Astrocyte (in vitro differentiated cells and primary cell): ENCODE measurements at places on chromosomes 4 and X.

- no peak for DNase-seq
Observed at GRCh38 chr4:152309418-152309817, 226.5 kb downstream of the FBXW7 start.

GRCh38 chrX:78104447-78105176 lies 564 bp downstream of the PGK1 start:
- DNase-seq = peak; percentile 23

DNA sequence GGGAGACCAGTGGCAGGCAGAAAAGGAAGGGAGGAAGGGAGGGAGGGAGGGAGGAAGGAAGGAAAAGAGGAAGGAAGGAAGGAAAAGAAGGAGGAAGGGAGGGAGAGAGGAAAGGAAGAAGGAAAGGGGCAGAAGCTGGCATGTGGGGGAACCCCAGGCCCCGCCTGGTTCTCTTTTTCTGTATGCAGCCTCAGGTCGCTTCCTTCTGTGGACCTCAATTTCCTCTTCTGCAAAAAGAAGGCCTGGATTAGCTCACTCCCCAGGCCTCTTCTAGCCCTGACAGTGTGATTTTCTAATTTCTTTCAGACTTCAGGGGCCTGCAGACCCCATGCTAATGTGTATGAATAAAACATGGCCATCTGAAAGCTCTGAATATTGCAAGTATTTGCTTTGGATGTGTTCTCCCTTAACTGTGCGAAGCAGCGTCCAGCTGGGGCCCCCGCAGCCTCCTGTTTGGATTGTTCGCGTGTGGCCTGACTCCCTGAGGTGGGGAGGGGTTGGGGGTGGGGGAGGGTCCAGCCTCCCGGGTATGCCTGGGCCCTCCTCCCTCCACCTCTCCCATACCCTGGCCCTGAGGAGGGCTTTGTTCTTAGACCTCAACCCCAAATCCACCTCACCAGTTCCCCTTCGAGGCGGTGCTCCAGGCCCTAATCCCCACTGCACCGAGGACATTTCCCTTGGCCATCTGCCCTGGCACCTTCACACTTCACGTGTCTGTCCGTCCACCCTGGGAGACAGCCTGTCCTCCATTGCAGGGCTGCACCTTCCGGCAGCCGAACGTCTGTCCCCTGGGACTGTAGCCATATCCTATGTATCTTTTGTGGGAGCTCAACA lies 199.9 kb upstream of the ATP6AP2 start:
- no peak for DNase-seq

- DNase-seq = no peak
Observed at GRCh38 chr4:75552452-75552851, 3.4 kb upstream of the ODAPH start.

DNA sequence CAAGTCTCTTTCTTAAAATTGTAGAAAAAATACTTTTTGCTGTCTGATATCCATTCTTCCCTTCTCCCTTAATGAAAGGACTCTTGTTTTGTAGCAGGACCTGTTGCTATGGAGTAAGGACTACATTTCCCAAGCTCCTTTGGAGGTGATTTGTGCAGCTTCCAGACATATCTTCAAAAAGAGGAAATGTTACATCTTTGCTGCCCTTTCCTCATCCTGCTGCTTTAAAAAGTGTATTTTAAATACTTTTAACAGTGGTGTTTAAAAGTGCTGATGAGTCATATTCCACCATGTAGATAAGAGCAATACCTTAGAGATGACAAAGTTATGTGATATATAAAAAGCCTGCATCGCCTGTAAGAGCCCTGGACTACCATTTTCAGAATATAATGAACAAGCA lies 98.7 kb downstream of the CFAP299 start:
- peak; percentile 71 for DNase-seq

GRCh38 chr4:24781999-24782745 lies 13.2 kb upstream of the SOD3 start:
- DNase-seq = no peak

DNA sequence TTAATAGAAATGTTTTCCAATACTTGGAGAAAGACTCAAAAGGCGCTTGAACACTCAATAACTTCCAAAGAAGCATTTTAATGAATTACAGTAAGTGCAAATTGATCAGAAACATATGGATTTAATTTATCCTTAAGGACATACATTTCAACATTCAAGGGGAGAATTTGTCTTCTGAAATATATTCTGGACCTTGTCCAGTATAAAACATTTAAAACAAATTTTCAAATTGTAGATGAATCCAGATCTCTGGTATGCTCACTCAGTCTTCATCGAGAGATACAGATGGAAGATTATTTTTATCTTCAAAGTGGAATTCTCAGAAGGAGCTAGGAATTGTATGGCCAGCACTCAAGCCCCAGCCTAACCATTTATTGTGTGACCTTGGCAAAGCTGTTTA lies 310.4 kb downstream of the ZNF674 start:
- no peak for DNase-seq

- no peak for DNase-seq
Observed at GRCh38 chr4:40822420-40823166, 72.8 kb downstream of the NSUN7 start.

GRCh38 chrX:136028383-136028984 lies 43.2 kb downstream of the SLC9A6 start:
- DNase-seq = peak; percentile 50

DNA sequence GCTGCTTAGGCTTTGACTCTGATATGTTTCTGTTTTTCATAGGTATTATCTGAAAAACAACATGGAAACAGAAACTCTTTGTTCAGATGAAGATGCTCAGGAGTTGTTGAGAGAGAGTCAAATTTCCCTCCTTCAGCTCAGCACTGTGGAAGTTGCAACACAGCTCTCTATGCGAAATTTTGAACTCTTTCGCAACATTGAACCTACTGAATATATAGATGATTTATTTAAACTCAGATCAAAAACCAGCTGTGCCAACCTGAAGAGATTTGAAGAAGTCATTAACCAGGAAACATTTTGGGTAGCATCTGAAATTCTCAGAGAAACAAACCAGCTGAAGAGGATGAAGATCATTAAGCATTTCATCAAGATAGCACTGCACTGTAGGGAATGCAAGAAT lies 238.6 kb downstream of the RAPGEF2 start:
- no peak for DNase-seq

GRCh38 chr4:128604204-128604603 lies 205.3 kb upstream of the JADE1 start:
- DNase-seq = no peak

DNA sequence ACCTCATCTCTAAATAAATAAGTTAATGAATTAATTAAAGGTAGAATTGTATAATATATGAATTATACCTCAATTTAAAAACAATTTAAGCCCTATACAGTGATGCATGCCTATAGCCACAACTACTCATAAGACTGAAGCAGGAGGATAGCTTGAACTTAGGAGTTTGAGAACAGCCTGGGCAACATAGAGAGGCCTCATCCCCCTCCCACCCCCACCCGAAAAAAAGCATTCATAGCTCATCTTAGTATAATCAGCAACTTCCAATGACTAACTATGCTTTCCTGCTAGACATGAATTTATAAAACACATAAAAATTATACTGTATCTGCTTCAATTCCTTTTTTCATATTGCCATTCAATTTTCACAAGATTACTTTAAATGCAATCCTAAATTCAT lies 1.6 kb downstream of the LRBA start:
- no peak for DNase-seq

- DNase-seq = peak; percentile 36
Observed at GRCh38 chr4:109559625-109559982, 442 bp upstream of the MCUB start.

- no peak for DNase-seq
Observed at GRCh38 chr4:152634110-152634760, 45.6 kb downstream of the TMEM154 start.

GRCh38 chrX:54397113-54397512 lies 39.3 kb upstream of the WNK3 start:
- DNase-seq = no peak

DNA sequence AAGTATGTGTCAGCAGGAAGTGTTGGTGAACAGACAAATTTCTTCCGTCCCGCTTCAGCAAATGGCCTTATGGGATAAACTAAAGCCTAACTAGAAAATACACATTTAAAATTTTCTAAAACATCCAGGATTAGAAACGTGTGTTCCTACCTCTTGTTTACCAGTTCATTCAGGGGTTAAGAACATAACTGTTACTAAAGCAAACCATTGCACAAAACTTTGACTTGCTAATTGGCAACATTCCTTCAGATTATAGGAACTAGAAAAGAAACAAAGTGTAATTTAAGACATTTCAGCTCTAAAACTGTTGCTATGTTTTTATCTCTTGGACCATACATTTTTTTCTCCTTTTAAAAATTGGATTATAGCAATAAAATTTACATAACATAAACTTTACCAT lies 39.5 kb upstream of the CXCL13 start:
- no peak for DNase-seq

GRCh38 chr4:25532591-25532990 lies 123.1 kb upstream of the SLC34A2 start:
- DNase-seq = no peak

GRCh38 chr4:107709916-107710315 lies 10.1 kb downstream of the PAPSS1 start:
- no peak for DNase-seq

GRCh38 chrX:78650906-78651437 lies 8.2 kb downstream of the RTL3 start:
- peak; percentile 90 for DNase-seq

- DNase-seq = peak; percentile 91
Observed at GRCh38 chr4:1309261-1310010, 19.7 kb downstream of the MAEA start.
